ENCODE measurements at places on chromosomes 11 and 22. TPM values are rescaled to one million over a fixed set of nuclear protein-coding genes. Genes with fewer than 3 reads are reported as not detected.
A peak's percentile ranks its signal among the peaks of the same experiment; 100 is the strongest.

DNA sequence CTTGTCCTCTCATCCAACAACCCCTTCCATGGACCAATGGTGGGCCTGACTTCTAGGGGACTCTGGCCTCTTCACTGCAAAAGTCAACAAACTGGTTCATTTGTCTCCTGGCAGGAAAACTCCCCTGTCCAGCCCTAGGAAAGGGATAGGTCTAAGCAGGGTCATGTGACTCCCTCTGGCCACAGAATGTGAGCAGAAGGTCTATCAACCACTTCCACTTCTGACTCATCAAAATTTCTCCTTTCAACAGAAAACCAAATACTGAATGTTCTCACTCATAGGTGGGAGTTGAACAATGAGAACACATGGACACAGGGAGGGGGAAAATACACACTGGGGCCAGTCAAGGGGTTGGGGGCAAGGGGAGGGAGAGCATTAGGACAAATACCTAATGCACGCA is 1.3 kb upstream of the ISX start:
- no peaks in the 10 kb centered on the region for H3K27me3 ChIP-seq
- H3K27ac ChIP-seq: no peak overlapping the region
- no peak overlapping the region for H3K4me3 ChIP-seq
- no peak for DNase-seq
- H3K4me1 ChIP-seq: no peaks in the 10 kb centered on the region

GRCh38 chr11:69280994-69281393 is 13.0 kb upstream of the MYEOV start:
- peaks cover 10% of the 10 kb centered on the region for H3K27me3 ChIP-seq
- H3K36me3 ChIP-seq: no peaks in the 10 kb centered on the region
- H3K4me3 ChIP-seq: no peak overlapping the region
- H3K27ac ChIP-seq: no peak overlapping the region
- H3K4me1 ChIP-seq: no peaks in the 10 kb centered on the region

GRCh38 chr11:82714346-82715174 is 19.1 kb downstream of the FAM181B start:
- DNase-seq: no peak
- H3K27ac ChIP-seq: no peak overlapping the region
- no peaks in the 10 kb centered on the region for H3K4me1 ChIP-seq

DNA sequence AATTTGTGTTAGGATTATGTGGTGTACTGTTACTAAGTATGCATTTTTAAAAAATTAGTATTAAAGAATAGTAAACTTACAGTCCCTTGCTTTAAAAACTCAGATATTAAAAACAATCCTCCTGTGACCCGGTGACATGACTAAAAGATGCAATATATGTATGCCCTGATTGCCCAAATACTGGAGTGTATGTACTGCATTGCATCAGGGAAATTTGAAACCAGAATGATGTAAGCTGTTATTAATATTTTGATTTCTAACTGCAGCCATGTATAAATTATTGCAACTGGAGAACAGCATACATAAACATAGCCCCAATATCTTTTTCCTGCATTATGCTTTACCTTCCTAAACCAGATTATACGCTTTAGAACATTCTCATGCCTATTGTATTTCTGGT is 3.7 kb upstream of the HSPA8 start:
- H3K36me3 ChIP-seq: peaks cover 13% of the 10 kb centered on the region
- peaks cover 63% of the 10 kb centered on the region for H3K4me1 ChIP-seq
- no peaks in the 10 kb centered on the region for H3K27me3 ChIP-seq

DNA sequence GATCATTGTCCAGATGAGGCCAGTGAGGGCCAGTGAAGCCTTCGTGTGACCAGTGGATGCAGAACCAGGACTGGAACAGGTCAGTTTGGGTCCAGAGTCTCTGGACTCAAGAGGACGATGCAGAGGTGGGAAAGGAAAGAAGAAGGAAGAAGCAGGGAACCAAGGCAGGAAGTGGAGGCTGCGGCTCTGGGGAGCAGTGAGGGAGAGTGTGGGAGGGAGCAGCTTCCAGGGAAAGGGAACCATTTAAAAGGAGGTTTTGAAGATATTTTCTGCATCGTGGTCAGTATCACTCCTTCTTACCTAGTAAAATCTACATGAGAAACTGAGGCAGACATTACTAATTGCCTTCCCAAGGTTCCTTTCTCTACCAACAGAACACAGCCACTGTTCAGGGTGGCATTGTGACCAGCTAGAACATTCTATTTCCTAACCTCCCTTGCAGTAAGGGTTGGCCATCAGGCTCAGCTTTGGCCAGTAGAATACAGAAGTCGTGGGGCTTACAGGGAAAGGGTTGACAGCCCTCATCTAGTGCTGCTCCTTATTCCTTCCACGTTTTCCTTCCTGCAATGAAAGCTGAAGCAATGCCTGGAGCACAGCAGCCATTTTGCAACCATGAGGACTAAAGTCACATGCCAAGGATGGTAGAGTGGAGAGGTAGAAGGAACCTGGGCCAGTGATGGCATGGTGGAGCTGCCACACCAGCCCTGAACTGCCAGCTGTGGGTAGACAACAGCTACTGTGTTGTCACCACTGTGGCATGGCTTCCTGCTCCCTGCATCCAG is 29.1 kb upstream of the LINC01488 start:
- peaks cover 36% of the 10 kb centered on the region for H3K4me1 ChIP-seq
- peaks cover 3% of the 10 kb centered on the region for H3K27me3 ChIP-seq
- H3K4me3 ChIP-seq: no peak overlapping the region
- DNase-seq: no peak

DNA sequence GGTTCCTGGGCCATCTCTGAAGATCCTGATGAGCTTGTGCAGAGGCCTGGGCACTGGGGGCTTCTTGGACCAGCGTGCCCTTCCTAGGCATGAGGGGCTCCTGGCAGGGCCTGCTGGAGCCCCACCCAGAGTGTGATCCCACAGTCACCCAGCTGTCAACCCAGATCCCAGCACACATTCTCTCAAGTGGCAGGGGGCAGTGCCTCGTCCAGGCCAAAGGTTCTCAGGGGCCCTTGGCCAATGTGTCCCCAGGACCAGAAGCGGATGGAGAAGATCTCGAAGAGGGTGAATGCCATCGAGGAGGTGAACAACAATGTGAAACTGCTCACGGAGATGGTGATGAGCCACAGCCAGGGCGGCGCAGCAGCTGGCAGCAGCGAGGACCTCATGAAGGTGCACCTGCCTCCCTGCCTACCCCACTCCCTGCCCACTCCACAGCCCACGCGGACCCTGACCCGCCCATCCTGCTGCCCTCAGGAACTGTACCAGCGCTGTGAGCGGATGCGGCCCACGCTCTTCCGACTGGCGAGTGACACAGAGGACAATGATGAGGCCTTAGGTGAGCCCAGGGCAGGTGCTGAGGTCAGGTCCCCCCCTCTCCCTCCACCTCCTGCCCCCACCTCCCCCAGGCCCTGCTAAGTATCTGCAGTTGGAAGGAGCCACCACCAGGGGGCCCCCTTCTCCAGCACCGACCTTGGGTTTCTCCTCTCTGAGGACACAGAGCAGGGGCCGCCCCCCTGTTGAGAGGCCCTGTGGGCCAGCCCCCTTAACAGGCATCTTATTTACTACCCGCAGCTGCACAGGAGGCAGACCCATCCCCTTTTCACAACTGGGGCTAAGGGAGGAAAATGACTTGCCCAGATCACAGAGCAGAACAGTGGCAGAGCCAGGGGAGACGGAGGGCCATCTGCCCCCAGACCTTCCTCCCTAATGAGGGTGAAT is 14.7 kb downstream of the GGA1 start:
- DNase-seq: peak; percentile 93
- peaks cover 78% of the 10 kb centered on the region for H3K36me3 ChIP-seq
- no peak overlapping the region for H3K4me3 ChIP-seq
- H3K4me1 ChIP-seq: peaks cover 47% of the 10 kb centered on the region
- no peaks in the 10 kb centered on the region for H3K27me3 ChIP-seq

GRCh38 chr11:67307545-67308001 is 4.2 kb downstream of the SSH3 start:
- no peak overlapping the region for H3K27ac ChIP-seq
- H3K4me3 ChIP-seq: no peak overlapping the region
- H3K27me3 ChIP-seq: no peaks in the 10 kb centered on the region
- peaks cover 31% of the 10 kb centered on the region for H3K4me1 ChIP-seq

GRCh38 chr22:41204066-41204465 is 1.0 kb upstream of the L3MBTL2 start:
- H3K27ac ChIP-seq: no peak overlapping the region
- no peak overlapping the region for H3K4me3 ChIP-seq
- H3K27me3 ChIP-seq: no peaks in the 10 kb centered on the region
- peaks cover 13% of the 10 kb centered on the region for H3K36me3 ChIP-seq
- H3K4me1 ChIP-seq: peaks cover 41% of the 10 kb centered on the region

GRCh38 chr11:113651023-113651422 is 55.1 kb downstream of the TMPRSS5 start:
- H3K27ac ChIP-seq: no peak overlapping the region
- H3K27me3 ChIP-seq: no peaks in the 10 kb centered on the region
- H3K4me3 ChIP-seq: no peak overlapping the region
- DNase-seq: no peak

DNA sequence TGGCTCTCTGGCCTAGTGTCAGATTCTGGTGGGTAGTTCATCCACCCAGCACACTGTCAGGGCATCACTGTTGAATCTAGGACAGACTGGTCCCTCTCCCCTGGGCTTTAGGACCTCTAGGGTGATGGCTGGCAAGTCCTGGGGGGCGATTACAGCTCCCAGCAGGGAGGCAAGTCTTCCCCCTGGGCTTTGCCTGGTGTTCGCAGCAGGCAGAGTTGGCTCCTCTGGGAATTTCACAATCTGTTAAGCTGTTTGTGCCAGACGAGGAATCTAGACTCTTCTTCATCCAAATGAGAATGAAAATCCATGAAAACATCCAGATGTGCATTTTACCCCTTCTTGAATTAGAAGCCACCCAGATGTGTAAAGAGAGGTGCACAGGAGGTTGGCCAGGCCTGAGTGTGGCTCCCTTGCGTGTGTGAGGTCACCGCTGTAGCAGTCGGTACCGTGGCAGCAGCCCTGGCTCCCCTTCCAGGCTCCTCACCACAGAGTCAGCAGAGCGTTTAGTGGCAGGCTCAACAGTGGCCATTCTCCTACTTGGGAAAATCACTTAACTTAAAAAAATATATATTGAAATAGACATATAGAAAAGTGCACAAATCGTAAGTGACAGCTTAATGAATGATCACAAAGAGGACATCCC is 99.9 kb upstream of the TBCEL start:
- H3K4me1 ChIP-seq: peaks cover 4% of the 10 kb centered on the region
- no peaks in the 10 kb centered on the region for H3K36me3 ChIP-seq
- DNase-seq: no peak
- H3K27me3 ChIP-seq: no peaks in the 10 kb centered on the region
- no peak overlapping the region for H3K27ac ChIP-seq
- no peak overlapping the region for H3K4me3 ChIP-seq

- peaks cover 6% of the 10 kb centered on the region for H3K27me3 ChIP-seq
- no peaks in the 10 kb centered on the region for H3K36me3 ChIP-seq
- H3K4me3 ChIP-seq: no peak overlapping the region
- no peaks in the 10 kb centered on the region for H3K4me1 ChIP-seq
These were observed 7.5 kb upstream of the PKP3 start for GRCh38 chr11:386483-386882.

DNA sequence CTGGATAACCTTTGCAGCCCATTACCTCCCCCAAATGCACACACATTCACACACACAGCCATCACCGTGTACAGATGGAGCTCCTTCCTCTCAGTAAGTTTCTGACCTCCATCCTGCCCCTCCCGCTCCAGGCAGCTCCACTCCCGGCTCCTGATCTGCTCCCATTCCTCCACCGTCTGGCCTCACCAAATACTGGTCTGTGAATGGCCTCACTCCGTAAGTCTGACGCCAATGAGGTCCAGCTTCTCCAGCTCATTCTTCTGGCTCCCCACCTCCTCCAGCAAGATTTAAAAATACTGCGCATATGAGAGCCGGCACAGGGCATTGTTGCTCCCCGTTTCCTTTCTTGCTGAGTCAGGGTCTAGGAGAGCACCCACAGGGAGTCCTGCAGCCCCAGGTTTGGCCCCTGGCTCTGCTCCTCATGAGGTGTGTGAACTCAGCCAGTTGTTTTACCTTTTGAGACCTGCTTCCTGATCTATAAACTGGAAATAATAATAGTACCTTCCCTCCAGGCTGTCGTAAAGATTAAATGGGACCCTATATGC is 14.0 kb upstream of the TUB start:
- no peak overlapping the region for H3K4me3 ChIP-seq
- peaks cover under 1% of the 10 kb centered on the region for H3K27me3 ChIP-seq
- no peaks in the 10 kb centered on the region for H3K36me3 ChIP-seq
- H3K27ac ChIP-seq: no peak overlapping the region
- no peak for DNase-seq

DNA sequence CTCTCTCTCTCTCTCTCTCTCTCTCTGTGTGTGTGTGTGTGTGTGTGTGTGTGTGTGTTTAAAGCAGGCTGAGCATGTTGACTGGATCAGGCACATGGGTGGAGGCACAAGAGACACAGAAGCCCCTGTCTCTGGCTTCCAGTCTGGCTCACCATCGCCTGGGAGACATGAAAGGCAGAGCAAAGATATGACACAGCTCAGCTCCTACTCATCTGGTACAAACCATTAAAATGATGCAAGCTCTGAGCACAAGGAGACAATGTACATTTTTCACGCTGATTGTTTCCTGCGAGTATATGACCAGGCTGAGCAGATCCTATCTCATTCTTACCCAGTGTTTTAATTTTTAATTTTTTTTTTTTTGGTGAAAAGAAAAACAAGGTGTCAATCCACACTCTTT is 9.5 kb downstream of the SLC6A5 start:
- H3K27ac ChIP-seq: no peak overlapping the region
- H3K27me3 ChIP-seq: peaks cover 33% of the 10 kb centered on the region
- DNase-seq: no peak
- no peaks in the 10 kb centered on the region for H3K4me1 ChIP-seq
- H3K4me3 ChIP-seq: no peak overlapping the region

DNA sequence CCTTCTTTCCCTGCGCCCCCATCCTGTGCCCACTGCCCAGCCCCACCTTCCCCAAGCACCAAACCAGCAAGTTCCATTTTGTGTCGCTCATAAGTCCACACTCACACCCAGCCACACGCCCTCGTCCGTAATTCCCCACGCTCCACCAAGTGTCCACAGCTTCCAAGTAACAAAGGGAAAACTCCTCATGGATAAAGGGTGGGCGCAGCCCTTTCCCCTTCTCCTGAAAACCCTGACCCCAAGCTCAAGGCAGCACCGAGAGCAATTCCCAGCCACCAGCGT is 458 bp downstream of the FXYD6 start:
- H3K36me3 ChIP-seq: no peaks in the 10 kb centered on the region
- H3K27me3 ChIP-seq: no peaks in the 10 kb centered on the region
- H3K27ac ChIP-seq: peak overlapping the region; percentile 85
- H3K4me1 ChIP-seq: peaks cover 25% of the 10 kb centered on the region
- H3K4me3 ChIP-seq: peak overlapping the region; percentile 55

GRCh38 chr11:29231991-29232390 is 784.8 kb downstream of the KCNA4 start:
- H3K27me3 ChIP-seq: no peaks in the 10 kb centered on the region
- H3K4me1 ChIP-seq: no peaks in the 10 kb centered on the region
- H3K4me3 ChIP-seq: no peak overlapping the region
- DNase-seq: no peak

The IL17REL gene
- 0.23 TPM for total RNA-seq

The ANO5 gene
- 2.9 TPM for total RNA-seq

The TBX10 gene
- not detected for total RNA-seq

The IFITM10 gene
- total RNA-seq: 8.2 TPM

The SLC2A11 gene
- total RNA-seq: 21.7 TPM

The DDIAS gene
- 8.2 TPM for total RNA-seq

The PRRG4 gene
- 6.7 TPM for total RNA-seq
